ENCODE measurements at places on chromosomes 12 and 14. TPM values are rescaled to one million over a fixed set of nuclear protein-coding genes. Genes with fewer than 3 reads are reported as not detected.

DNA sequence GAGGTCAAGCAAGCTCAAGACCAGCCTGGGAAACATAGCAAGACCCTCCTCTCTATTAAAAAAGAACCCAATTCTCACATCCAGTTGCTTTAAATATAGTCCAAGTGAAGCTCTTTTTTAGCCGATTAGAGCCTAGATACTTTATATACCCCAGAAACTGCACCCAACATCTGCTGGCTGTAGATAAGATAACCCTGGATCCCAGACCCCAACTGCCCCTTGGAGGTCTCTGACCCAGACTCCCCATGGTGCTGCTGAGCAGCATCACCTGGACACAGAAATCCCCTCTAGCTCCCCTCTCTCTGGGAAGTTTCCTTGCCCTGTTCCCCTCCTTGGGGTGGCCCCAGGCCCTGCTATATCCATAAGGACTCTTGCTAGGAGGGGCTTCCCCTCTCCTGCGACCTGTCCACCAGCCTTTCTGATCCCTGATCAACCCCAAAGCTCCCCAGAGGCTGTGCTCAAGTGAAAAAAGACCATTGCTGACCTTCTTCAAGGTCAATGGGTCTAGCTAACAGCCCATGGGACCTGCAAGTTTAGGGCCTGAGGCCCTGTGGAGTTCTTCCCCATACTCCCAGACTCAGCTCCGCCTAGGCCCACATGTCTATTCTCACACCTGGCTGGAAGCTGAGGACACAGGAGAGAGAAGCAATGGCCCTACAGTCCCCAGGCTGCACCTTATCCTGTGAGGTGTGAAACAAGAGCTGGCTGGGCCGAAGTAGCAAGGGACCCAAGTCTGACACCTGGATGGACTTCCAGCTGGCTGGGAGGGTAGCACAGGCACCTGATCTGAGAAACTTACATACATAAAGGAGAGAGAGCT, 56.2 kb downstream of the ARL6IP4 start:
- H3K36me3 ChIP-seq, result no peaks in the 10 kb centered on the region
- H3K27me3 ChIP-seq, result no peaks in the 10 kb centered on the region
- H3K4me1 ChIP-seq, result peaks cover 10% of the 10 kb centered on the region
- DNase-seq, result no peak

DNA sequence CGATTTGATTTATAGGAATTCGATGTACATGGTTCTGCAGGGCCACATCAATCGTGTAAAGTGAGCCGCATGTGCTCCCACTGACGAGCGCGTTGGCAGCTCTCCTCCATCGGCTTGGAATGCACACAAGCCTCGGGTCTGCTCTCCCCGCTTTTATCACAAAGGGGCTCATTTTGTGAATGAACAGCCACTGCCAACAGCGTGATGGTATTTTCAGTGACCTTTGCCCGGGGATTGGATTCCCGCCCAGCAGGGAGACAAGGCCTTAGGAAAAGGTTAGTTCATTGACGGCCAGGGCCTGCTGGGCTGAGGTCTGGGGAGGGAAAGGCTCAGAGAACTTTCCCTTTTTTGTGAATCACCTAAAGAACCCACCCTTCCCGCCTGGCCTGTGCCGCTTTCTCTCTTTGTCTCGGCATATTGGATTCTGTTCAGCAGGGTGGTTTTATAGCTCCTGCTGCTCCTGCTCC, 232.1 kb downstream of the MSRB3 start:
- H3K27ac ChIP-seq, result peak overlapping the region; percentile 55
- H3K27me3 ChIP-seq, result no peaks in the 10 kb centered on the region
- DNase-seq, result peak; percentile 60
- H3K4me1 ChIP-seq, result peaks cover 12% of the 10 kb centered on the region
- H3K36me3 ChIP-seq, result no peaks in the 10 kb centered on the region

DNA sequence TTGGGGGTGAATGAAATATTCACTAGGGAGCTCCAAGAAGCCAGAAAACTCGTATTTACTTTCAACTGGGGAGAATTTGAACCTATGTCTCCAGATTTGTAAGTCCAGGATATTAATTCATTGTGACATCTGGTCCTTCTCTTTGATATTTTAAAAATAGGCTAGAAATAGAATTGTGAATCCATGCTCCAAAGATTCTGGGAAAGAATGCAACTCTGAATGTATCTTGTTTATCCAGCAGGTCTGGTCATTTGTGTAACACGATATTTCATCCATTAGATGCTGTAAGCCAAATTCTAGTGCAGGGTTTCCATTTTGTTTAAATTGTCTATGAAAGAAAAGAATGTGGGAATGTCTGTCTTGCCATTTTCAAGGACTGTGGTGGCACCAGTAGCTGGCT, 334.7 kb downstream of the BMP4 start:
- H3K27ac ChIP-seq, result peak overlapping the region; percentile 55
- H3K4me1 ChIP-seq, result peaks cover 36% of the 10 kb centered on the region
- peak; percentile 50 for DNase-seq
- H3K36me3 ChIP-seq, result no peaks in the 10 kb centered on the region

The RAB15 gene
- total RNA-seq, result 21.6 TPM

- no peaks in the 10 kb centered on the region for H3K27me3 ChIP-seq
- H3K36me3 ChIP-seq, result peaks cover 12% of the 10 kb centered on the region
- DNase-seq, result no peak
Observed at GRCh38 chr12:57775563-57776246, 3.3 kb downstream of the EEF1AKMT3 start.

The DYRK4 gene
- 25.1 TPM for total RNA-seq

The CCDC197 gene
- not detected for total RNA-seq

DNA sequence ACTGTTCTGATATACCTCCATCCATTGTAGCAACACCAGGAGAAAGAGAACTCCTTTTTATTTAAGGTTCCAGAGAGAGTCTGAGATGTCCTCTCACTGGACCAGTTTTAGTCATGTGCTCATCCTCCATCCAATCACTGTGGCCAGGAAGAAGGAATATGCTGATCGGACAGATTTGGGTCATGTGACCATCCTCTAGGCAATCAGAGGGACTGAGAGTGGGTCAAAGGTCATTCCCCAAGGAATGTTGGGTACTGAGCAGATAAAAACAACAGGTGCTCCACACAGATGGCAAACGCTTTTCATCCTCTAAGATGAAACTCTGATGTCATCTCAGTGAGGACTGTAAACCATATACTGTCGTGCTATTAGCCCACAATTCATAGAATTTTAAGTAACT, 28.8 kb upstream of the RPH3A start:
- H3K4me1 ChIP-seq, result no peaks in the 10 kb centered on the region
- H3K4me3 ChIP-seq, result no peak overlapping the region

GRCh38 chr14:37600880-37601741, 5.7 kb downstream of the TTC6 start:
- H3K27me3 ChIP-seq, result no peaks in the 10 kb centered on the region
- no peak overlapping the region for H3K4me3 ChIP-seq
- no peaks in the 10 kb centered on the region for H3K36me3 ChIP-seq
- H3K4me1 ChIP-seq, result no peaks in the 10 kb centered on the region
- no peak for DNase-seq

The CLEC6A gene
- total RNA-seq, result not detected

DNA sequence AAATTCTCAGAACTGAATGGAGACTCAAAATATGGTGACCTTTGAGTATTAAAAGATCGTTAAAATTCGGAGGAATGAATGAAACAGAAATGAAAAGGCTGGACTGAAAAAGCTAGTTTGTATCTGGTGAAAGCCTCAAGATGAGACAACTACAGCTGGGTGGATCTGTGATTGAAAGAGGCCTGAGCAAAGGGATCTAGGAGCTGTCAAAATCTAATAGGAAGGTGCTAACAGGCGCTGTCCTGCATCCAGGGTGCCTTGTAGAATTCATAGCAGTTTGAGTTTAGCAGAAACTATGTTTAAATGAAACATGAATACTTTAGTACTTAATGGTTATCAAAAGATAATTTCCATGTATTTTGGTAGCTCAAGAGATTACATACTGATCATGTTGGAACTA, 2.3 kb downstream of the YY1 start:
- no peak overlapping the region for H3K27ac ChIP-seq
- H3K36me3 ChIP-seq, result peaks cover 11% of the 10 kb centered on the region
- H3K4me1 ChIP-seq, result no peaks in the 10 kb centered on the region
- no peak for DNase-seq

DNA sequence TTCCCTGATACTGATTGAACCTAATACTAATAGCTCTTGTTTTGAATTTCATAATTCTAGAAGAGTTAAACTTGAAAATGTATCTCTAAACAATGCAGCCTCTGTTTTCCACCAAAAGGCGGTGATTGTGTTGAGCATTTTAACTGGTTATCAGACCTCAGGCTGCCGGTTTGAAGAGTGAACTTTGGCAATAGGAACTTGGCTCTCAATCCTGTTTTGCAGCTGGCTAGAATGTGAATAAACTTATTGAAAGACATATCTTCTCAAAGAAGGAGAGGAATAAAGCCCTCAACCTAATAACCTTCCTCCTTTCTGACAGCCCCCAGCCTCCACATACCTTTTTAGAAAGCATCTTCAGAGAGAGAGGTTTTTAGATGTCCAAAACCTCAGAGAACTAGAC, 105.4 kb downstream of the SRGAP1 start:
- H3K4me1 ChIP-seq, result no peaks in the 10 kb centered on the region
- no peak for DNase-seq
- H3K27me3 ChIP-seq, result no peaks in the 10 kb centered on the region
- no peak overlapping the region for H3K4me3 ChIP-seq

The MYF5 gene
- total RNA-seq, result not detected

DNA sequence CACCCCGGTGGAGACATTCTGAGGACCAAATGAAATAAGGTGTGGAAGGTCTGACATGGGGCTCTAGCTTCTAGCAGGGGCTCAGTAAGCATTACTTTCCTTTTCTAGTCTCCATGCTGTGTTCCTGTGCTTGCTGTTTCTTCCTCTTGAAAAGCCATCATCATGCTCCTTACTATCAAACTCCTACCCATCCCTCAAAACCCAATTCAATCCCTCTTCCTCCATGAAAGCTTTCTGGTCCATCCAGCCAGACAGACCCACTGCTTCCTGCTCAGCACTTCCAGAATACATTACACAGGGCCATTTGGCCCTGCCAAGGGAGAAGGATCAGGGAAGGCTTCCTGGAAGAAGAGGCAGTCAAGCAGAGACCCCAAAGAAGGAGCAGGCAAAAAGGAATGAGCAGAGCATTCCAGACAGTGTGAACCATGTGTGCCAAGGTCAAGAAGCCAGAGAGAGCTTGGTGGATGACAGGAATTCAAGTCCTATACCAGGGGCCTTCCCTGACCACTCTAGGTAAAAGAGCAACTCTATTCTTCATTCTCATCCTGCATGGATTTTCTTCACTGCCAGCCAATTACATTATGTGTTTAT, 59.5 kb downstream of the NUAK1 start:
- H3K27ac ChIP-seq, result no peak overlapping the region
- no peaks in the 10 kb centered on the region for H3K27me3 ChIP-seq
- H3K4me3 ChIP-seq, result no peak overlapping the region
- DNase-seq, result no peak

The AQP2 gene
- not detected for total RNA-seq

DNA sequence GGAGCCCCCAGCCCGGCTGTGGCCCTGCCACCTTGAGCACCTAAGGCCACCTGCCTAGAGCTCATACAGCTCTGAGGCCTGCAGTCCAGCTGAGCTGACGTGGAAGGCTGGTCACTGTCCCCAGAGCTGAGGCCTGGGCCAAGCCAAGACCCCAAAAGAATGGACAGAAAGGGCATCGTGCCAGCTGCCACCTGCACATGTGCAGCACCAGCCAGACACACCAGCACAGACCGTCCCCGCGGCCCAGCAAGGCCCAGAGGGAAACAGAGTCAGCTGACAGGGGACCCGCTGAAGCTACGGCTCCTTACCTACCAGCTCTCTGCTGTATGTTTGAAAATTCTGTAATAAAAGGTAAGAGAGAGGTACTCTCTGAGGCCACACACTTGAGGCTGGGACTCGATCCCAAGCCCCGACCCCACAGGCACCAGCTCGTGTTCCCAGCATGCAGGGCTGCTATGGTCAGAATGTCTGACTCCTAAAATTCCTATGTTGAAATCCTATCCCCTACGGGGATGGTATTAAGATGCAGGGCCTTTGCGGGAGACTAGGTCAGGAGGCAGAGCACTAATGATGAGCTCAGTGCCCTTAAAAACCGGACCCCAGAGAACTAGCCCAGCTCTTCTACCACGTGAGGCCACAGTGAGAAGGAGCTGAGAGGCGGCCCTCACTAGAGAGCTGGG, 25.4 kb downstream of the BRF1 start:
- peak; percentile 56 for DNase-seq
- no peak overlapping the region for H3K27ac ChIP-seq
- H3K36me3 ChIP-seq, result 0 out of 2 replicates have a peak, but pooled peaks cover 4% of the 10 kb centered on the region
- H3K4me1 ChIP-seq, result peaks cover 7% of the 10 kb centered on the region
- no peaks in the 10 kb centered on the region for H3K27me3 ChIP-seq

DNA sequence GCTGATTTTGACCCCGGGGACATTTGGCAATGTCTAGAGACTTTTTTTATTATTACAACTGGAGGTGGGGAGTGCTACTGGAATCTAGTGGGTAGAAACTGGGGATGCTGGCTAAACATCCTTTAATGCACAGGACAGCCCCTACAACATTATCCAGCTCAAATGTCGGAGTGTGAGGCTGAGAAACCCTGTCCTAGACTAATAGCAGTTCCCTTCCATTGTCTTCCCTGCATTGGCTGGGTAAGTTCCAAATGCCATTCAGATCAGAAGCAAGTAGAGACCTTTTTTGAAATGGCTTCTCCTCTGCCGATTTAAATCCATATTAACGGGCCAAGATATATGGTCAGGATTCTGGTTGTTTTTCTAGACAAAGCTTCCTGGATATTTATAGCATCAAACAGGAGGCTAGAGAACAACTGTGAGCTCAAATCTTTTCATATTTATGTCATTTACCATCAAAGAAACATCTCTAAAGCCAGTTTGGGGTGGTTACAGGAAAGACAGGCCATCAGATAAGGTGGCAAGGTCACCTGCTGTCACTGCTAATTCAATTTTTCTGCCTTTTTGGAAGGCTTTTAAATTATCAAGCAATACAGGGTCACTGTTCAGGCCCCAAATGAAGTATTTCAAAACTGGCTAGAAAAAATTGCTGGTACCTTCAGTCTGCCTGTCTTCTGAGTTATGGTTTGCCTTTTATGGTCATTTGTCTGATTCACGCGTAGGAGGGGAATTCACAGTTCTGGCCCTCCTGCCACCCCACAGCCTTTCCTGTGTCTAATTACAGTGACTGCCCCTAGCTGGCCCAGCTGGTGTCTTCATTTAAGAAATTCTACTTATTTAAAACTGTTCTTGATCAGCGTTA, 20.1 kb upstream of the AKAP5 start:
- peak; percentile 43 for DNase-seq
- peak overlapping the region; percentile 62 for H3K27ac ChIP-seq
- peaks cover 19% of the 10 kb centered on the region for H3K4me1 ChIP-seq
- H3K4me3 ChIP-seq, result no peak overlapping the region
- peaks cover 63% of the 10 kb centered on the region for H3K36me3 ChIP-seq
- no peaks in the 10 kb centered on the region for H3K27me3 ChIP-seq

The RPGRIP1 gene
- not detected for total RNA-seq

GRCh38 chr12:47419497-47419896, 286.3 kb downstream of the RPAP3 start:
- no peaks in the 10 kb centered on the region for H3K36me3 ChIP-seq
- H3K4me1 ChIP-seq, result no peaks in the 10 kb centered on the region
- H3K27me3 ChIP-seq, result no peaks in the 10 kb centered on the region
- no peak overlapping the region for H3K27ac ChIP-seq

The RD3L gene
- total RNA-seq, result not detected
